Uterus (tissue), 4 donors: ENCODE measurements at places on chromosomes 7 and 10. TPM values are rescaled to one million over a fixed set of nuclear protein-coding genes. Genes with fewer than 3 reads are reported as not detected.

GRCh38 chr10:7937315-7937945 is 117.1 kb upstream of the GATA3 start:
- no peak for DNase-seq

DNA sequence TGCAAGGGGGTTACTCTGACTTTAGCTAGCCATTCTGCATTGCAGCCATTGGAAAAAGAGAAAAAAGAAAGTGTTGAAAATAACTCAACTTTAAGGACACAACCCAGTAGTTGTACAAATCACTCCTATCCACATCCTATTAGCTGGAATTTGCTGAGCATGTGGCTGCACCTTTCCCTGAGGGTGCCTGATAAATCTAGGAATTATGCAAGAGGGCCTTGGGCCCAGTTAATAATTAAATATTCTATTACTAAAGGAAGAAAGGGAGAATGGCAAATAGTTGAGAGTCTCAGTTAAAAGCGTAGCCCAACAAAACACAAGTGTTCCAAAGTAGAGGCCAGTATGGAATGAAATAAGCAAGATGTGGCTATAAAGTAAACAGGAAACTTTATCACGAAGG is 200.9 kb upstream of the CNTNAP2 start:
- DNase-seq: no peak

DNA sequence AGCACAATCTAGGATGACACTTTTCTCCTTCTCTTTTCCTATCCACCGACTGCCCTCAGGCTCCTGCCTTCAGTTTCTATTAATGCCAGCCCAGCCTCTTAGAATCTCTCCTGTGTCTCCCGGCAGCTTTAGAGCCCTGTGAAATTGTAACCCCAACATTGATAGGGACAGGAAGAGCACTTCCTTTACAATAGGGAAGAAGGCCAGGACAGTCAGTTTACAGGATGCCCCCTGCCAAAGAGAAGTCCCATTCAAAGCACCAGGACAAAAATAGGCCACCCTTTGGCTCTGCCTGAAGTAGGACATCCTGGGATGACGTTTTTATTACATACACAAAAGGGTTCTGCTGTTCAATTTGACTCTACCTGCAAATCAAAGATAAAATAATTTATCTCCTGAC is 64.7 kb upstream of the ANK3 start:
- DNase-seq: no peak

DNA sequence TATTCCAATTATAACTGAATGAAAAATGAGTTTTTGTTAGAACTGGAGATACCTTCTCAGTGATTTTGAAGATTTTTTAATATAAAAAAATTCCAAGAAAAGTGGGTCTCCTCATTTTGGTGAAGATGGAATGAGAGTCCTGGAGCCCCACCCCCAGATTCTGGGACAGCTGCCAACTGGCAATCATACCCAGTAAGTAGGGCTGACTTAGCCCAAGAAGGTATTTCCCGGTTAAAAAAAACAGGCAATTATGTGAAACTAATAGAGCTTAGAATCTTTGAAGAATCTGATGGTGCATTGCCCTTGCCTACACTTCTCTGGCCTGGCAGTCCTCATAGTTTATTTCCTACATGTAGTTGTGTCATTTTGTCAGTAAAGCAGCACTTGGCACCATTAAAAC is 52.8 kb upstream of the VWDE start:
- DNase-seq: no peak

- no peak for DNase-seq
Observed at GRCh38 chr7:128867842-128868623, 5.4 kb downstream of the ATP6V1F start.

DNA sequence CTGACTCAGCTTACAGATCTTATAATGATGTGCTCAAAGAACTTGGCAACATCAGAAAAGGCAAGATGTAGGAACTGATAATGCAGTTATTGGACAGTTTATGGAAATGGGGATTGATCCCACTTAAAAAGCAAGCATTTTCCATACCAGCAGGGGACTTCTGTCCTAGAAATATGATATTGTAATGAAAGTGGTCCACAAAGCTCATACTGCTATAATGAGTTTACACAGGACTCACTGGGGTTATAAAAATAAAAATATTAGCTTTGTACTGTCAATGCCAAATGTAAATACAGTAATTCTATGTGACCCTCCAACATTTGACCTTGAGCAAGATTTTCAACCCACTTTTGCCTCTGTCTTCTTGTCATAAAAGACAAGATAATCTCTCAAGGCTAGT is 145.5 kb upstream of the SEM1 start:
- DNase-seq: no peak

DNA sequence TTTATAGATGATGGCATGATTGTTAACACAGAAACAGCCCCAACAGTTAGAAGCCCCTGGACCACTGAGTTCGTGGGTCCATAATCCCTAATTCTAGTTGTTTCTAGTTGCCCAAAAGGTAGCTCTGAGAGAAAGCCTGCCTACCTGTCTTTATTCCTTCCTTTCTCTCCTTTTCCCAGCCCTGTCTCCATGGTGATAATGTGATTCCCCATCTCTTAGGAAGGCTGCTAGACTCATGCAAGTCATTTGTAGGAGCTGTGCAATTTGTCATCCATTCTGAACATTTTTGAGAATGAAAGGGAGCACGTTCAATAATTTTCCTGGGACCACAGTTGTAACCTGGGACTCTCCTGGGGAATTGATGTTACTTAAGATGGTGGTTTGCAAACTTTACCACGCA is 183.4 kb downstream of the EMX2 start:
- no peak for DNase-seq

DNA sequence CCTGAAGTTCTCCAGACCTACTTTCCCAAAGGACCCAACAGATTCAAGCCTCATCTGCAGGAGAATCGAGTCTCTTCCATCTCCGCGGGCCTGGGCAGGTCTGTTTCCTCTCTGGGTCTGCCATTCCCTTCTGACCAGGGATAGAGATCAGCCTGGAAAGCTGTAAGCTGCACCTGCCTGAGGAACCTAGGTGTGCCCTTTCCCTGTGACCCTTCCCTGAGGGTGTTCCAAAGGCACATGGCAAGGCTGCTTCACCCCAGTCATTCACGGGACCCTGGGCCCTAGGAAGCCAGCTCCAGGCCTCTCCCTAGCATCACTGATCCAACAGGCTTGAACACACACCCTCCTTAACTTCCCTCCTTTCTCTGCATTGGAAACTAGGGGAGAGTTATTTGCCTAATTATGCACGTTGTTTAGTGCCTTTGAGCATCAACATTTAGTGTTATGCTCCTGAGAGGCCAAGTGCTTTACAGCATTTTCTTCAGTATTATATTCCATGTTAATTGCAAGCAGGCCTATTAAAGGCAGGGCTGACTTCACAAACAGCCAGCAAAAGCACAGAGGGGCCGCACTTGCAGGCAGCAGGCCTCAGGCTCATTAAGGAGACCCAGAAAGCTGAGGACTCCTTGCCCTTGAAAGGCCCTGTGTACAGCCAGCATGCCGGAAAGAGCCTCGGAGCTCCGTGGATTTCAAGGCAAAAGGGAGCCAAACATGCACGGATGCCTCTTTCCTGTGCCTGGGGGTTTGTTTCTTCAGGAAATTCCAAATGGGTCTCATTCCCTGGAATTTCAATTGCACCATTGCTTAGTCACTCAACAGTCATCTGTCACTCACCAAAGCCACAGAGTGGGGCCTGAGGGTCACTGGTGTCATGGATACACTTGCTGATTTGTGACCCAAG is 91.0 kb upstream of the FAM20C start:
- no peak for DNase-seq

DNA sequence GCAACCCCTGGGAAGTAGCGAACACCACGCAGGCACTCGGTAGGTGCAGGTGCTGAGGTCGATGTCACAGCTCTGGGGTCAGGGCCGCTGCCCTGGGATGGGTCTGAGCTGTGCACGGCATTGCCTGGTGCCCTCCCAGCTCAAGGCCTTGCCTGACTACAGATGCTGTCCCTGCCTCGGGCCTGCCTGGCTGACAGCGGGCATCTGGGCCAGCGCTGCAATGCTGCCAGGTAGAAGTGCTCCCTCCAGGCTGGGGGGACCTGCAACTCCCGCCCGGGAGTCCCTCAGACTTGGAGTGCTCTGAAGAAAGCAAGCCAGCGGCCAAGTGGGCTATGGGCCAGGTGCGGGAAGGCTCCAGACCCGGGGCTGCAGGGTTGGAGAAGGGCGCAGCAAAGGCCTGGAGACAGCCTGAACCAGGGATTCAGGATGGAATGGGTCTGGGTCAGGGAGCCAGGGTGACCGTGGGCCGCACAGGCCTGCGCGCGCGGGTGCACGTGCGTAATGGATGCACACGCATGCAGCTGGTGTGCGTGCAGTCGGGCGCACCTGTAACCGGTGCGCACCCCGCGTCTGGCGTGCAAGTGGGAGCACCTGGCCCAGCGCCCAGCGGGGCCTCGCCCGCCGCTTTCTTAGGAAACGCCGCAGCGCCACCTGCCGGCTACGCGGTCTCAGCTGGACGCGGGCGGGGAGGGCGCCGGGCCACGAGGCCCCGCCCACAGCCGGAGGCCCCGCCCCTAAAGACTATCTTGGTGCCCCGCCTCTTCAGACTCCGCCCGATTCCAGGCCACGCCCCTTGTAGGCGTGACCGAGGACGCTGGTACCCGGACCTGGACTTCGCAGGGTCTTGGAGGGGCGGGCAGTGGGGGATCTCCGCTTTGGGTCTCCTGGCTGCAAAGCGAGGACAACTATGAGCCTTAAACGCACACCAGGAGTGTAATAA is 46.7 kb downstream of the MICALL2 start:
- DNase-seq: peak; percentile 63

DNA sequence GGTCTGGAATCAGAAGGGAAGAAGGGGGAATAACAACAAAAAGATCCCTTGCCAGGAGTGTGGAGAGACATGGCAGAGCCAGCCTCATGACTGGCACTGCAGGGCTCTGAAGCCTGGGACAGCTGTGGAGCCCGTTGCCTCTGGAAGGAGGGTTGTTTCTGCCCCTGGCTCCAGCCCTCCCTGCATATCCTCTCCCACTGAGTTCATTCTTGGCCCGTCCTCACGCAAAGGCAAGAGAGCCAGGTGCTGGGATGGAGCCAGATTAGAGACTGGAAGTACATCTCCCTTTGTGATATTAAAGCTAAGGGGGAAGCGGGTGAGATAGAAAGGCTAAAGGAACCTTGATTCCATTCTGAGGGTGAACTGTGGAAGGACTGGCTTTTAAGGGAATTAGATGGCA is 141.5 kb upstream of the NPVF start:
- DNase-seq: peak; percentile 86

- peak; percentile 69 for DNase-seq
Observed at GRCh38 chr10:124588736-124589490, 127.3 kb downstream of the LHPP start.

DNA sequence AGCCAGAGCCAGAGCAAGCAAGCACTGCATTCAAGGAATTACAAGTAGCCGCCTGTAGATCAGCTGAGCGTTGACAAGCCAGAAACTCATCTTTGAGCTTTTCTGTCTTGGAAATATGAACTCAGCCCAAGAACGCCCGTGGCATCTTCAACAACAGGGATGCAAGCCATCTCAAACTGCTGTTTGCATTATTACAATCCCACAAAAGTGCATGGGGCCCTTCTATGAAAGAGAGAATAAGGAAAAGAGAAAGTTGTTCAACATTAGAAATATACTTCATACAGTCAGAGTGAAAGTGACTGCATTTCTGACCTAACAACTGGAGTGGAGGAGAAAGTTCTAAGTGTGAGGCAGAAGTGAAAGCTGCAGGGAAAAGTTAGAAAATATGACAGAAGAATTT is 6.5 kb downstream of the SGCE start:
- no peak for DNase-seq

DNA sequence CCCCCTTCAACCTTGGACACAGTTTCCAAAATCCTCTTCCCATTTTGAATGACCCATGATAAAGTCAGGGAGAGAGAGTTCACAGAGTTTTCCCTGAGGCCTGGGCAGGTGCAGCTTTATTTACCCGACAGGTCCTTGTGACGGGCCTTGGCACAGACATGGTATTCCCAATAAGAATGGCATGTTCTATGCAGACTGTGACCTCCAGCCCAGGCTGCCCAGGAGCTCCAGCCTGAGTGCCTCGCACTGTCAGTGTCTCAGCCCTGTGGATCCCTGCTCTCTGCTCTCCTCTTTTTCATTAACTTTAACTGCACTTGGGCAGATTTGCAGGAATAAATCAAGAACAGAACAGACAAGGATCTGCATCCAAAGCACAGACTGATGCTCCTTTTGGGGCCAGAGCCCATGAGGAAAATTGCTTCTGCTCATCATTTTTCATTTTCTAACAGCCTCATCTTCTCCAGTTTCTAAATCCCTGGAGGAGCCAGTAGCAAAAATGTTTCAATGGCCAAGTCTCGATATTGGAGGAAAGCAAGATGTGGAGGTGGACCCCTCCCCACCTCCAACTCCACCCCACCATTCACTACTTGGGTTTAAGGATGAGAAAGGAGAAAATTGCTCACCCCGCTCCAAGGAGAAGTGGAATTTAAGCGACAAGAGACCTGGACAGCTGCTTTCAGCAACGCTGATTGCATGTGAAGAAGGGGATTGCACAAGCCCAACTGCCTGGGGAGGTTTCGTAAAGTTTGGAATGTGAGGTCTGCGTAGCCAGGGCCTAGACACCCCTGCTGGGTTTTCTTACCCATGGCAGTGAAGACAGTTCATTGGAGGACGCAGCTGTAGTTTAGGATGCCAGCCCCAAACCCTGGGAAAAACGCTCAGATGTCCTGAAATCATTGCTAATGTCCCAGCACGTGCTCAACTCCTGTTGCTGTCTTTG is 225.9 kb downstream of the WDR11 start:
- DNase-seq: peak; percentile 42

DNA sequence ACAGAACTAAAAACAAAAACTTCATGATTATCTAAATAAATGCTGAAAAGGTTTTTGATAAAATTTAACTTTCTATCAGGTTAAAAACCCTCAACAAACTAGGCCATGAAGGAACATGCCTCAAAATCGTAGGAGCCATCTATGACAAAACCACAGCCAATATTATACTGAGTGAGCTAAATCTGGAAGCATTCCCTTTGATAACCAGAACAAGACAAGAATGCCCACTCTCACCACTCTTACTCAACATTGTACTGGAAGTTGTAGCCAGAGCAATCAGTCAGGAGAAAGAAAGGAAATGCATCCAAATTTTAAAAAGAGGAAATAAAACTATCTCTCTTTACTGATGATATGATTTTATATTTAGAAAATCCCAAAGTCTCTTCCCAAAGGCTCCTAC is 228.7 kb downstream of the CHRM2 start:
- no peak for DNase-seq

SLK gene
- 39.5 TPM for total RNA-seq

CLDN3 gene
- total RNA-seq: 15.1 TPM

MYOZ1 gene
- total RNA-seq: 1.7 TPM

CRTAC1 gene
- 0.26 TPM for total RNA-seq

PLA2G12B gene
- not detected for total RNA-seq

CALCR gene
- not detected for total RNA-seq

GNG11 gene
- total RNA-seq: 33.0 TPM

PRKCQ gene
- total RNA-seq: not detected

TIMM23B gene
- total RNA-seq: 29.9 TPM

MMP21 gene
- 0.21 TPM for total RNA-seq

PAPSS2 gene
- total RNA-seq: 17.7 TPM

BMPR1A gene
- 175 TPM for total RNA-seq

CLDN4 gene
- total RNA-seq: 7.4 TPM

ZNF775 gene
- 8.4 TPM for total RNA-seq

C10orf67 gene
- not detected for total RNA-seq

MYPN gene
- not detected for total RNA-seq
